ENCODE measurements at places on chromosomes 3 and 15.

DNA sequence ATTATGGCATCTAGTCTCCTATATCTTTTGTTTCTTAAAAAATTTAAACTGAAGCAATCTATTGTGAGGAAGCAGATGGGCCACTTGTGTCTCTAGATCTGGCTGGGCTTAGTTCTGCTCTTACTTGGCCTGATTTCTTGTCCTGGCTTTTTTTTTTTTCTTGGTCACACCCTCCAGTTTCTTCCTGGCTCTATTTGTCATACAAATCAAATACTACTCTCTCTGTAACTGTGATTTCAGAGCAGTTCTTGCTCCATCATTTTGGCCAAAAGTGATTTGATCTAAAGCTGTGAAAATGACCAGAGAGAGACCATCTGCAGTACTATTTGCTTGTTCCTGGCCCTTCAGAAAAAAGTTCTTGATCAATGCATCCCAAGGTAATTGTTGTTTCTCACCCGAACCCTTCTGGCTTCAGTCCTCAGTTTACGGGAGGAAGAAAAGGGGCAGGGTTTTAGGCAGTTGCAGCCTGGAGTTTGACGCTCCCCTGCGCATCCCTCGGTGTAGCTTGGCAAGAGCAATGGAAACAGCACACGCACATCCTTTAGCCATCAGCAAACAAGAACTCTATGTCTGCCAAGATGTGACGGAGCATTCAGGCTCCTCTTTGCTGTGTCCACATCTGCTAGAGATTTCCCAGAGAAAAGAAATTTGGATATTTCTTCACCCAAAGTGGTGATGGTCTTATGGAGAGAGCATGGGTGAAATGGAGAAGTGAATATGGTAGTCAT is 31.6 kb downstream of the CHST2 start:
- DNase-seq = no peak

DNA sequence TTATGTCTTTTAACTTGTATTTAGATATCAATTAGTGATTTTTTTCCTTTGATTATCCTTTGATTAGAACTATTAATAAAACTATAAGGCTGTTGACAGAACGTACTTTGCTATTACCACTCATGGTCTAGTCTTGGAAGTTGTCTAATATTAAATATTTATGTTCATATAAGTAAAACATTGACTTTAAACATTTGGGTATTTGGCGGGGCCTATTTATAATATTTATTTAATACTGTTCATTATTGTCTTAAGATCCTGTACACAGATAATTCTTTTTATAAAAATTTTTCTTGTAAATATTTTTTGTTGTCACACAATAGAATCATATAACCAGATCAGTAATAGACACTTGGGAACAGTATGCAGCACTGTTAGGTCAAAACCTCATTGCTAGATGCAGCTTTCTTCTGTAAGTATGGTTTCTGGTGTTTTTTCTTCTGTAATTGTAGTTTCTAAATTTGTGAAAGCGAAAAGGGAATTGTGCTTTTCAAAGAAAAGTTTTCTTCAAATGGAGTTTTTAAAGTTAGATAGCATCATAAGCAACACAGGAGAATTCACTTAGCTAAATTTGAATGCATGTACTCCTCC is 93.4 kb downstream of the FNDC3B start:
- DNase-seq = no peak

DNA sequence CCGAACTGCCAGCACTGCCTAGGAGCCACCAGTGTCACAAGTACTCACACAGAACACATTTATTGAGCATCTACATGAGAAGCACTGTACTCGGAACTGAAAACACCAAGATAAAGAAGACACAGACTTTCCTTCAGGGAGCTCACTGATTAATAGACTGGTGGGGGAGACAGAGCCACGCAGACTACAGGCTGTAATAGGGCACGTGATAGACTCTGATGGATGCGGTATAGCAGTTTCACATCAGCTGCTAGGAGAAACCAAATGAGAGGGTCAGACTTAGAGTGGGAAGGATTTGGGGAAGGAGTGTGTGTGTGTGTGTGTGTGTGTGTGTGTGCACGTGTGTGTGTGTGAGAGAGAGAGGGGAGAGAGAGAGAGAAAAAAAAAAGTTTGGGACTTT is 12.1 kb downstream of the EPHB1 start:
- DNase-seq = no peak

DNA sequence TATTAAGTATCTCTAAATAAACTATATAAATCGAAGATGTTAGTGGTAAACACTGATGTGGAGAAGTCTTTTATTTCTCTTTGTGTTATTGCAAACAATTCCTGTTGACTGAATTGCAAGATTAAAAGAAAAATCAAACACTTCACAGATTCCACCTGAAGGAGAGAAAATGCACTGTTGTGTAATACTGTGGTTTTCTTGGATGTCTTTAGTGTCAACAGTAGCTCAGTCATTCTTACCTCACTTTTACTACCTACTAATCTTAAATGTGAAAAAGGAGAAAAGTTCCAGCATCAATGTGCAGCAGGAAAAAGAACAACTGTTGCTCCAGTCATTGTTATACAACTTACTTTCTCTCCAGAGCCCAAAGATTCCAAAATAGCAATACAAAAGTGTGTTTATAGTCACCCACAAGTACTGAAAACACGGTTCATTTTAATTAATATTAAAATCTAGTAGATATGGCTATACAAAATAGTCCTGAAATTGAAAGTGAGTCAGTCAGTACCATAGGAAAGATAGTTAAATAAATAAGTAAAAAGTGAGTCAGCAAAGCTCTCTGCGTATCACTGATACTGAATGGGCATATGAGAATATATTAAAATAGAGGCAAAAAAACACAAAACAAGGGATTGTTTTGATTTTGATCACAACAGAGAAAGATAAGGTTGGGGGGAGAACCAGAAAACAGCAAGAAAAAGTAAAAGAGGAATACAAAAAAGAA is 90.5 kb upstream of the CSPG5 start:
- no peak for DNase-seq

DNA sequence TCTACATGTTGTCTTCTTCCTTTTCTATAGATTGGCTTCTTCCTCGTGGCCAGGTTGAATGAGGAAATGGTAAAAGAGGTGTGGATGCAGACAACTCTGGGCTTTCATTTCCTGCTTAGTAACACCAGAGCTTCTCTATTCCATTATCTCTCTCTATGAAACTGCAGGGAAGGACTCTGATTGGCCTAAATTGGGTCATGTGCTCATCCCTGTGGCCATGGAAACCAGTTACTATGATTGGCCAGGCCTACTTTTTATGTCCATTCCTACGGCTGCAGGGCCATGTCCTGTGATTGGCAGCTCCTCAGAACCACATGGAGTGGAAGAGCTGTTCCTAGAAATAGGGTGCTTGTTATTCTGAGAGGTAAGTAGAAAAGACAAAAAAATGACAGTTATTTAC is 486.9 kb upstream of the ADAMTS9 start:
- no peak for DNase-seq

DNA sequence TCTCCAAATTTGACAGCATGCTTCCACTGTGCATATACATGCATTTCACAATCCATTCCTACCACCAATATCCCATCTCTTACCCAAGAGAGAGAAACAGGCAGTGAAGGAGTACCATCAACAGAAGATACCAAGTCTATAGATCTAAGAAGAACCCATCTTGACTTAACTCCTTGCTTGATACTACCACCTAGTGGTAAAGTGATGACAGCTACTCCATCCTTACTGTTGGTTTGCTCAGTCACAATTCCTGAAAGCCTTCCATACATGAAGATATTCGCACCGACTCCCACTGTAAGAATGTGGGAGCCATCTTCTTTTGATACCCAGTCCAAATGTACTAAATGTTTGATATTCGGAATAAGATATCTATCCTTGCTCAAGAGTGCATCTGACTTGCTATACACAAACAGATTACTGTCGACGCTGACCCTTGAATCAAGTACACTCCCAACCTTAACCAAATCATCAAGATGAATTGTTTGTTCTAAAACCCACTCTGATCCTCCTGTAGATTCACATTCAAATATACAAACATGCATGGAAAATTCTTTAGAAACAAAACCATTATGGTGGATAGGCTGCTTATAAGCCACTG is 123.1 kb downstream of the DMXL2 start:
- DNase-seq = no peak

DNA sequence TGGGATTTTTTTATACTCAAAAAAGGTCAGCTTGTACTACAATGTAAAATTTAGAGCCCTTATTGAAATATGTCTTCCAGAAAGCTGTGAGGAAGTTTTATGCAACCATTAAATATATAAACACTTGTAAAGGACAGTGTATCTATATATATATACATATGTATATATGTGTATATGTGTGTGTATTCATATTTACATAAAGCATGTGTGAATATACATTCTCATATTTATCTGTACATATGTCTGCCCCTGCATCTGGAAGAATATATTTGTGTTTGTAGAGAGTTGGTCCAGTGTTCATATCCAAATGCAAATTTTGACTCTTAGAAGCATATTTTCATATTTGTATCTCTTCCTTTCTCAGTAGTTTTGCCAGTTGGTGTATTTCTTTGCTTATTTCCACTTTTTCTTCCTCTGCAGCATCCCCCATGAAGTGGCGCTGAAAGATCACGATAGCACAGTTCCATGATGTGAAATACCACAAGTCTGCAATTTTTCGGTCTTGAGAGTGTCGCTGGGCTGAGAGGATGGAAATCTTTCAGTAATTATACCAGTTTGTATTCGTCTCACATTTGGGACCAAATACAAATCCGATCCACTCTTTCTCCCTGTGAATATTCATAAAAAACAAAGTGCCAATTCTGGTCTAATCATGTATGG is 311.7 kb upstream of the DPH6 start:
- no peak for DNase-seq

GRCh38 chr15:92316586-92317295 is 76.9 kb upstream of the ST8SIA2 start:
- no peak for DNase-seq

DNA sequence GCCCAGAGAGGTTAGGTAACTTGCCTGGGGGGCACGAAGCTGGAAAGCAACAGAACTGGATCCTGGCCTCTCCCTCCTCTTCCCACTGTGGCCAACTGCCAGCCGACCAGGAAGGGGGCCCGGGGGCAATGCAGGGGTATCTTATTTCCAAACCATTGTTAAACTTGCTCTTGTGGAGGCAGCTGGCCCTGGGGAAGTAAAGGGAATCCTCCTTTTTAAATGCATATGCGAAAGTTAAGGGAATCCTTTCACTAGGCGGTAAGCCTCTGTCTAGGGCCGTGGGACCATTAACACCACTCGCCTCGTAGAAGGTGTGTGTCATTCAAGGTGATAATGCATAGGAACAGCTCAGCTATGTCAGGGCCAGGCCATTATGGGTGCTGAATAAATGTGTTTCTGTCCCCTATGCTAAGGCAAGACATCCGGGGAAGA is 68.6 kb downstream of the ST6GAL1 start:
- DNase-seq = no peak

All from DMS153 (cell line).